AG04449 (cell line): ENCODE measurements at places on chromosomes 2 and 18.

GRCh38 chr2:120669121-120669952 lies 66.3 kb upstream of the GLI2 start:
- DNase-seq = no peak

- DNase-seq = no peak
These were observed 139.9 kb upstream of the CXCR4 start for GRCh38 chr2:136257893-136258292.

DNA sequence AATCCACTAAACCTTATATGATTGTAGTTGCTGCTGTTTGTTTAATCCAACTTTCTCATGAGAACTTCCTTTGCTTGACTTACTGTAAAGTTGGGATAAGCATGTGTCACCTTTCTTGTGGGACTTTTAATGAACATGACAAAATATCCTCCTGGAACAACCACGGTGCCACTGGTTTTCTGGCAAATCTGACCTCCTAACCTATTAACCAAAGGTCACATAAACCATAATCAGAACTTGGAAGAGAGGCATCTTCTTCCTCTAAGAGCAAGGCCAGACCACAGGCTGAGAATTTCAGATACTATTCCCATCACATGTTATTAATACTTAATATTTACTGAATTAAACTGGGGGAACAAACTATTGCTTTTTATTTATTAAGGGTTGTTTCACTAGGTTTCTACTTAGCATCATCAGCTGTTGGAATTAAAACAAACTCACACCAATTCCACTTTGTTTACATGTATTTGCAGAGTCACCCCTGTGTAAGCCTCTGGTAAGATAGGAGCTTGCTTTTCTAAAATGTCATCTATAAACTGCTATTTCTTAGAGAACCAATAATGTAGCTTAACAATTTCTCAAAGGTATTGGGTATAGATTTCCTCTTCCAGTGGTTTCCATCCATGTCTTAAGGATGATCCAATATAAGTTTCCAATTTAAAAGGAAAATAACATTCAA lies 2.2 kb downstream of the SLC40A1 start:
- DNase-seq = no peak

DNA sequence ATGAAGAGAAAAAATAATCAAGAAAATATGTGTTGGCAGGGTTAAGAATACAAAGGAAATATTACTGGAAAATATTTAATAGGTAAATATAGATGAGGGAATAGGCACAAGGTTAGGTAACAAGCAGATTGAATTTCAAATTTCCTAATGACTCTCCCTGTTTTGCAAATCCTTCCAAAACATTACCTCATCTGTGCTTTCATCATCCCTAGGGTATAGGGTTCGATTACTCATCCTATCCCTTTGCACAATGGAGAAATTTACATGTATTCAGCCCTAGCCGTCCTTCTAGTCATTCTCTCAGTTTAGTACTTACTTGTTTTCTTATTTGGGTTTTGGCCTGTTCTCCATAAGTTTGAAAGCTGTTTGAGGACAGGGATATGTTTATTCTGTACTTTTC lies 864.6 kb upstream of the FSHR start:
- no peak for DNase-seq

DNA sequence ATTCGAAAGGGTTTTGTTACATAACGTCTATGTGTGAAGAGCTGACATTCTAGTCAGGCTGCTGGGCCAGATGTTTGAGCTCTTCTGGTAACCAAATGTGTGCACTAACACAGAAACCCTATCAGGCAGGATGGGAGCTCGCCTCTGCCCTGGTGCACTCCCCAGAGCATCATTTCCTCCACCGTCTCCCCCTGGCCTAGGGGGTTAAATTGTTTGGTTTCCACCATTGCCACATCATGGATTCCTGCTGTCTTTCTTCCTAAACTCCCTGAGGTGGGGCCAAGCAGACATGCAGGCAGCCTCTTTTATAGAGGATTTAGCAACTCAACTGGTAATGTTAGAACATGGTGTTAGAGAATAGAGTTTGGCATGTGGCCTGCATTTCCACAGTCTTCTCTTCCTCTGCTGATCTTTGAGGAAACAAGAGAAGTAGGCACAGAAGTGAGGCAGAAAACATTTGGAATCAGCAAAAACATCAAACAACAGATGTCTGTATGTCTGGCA lies 87.3 kb downstream of the ANTXR1 start:
- no peak for DNase-seq

- DNase-seq = no peak
These were observed 2797.2 kb upstream of the TEKT4 start for GRCh38 chr2:92073815-92074548.

GRCh38 chr2:136638193-136638592 lies 127.2 kb upstream of the THSD7B start:
- DNase-seq = no peak

GRCh38 chr2:164785457-164785856 lies 56.2 kb downstream of the COBLL1 start:
- DNase-seq = peak; percentile 51

- DNase-seq = no peak
These were observed 2.6 kb downstream of the NAPG start for GRCh38 chr18:10528439-10528838.

- DNase-seq = no peak
These were observed 723.7 kb downstream of the DCDC2C start for GRCh38 chr2:4427083-4427482.

DNA sequence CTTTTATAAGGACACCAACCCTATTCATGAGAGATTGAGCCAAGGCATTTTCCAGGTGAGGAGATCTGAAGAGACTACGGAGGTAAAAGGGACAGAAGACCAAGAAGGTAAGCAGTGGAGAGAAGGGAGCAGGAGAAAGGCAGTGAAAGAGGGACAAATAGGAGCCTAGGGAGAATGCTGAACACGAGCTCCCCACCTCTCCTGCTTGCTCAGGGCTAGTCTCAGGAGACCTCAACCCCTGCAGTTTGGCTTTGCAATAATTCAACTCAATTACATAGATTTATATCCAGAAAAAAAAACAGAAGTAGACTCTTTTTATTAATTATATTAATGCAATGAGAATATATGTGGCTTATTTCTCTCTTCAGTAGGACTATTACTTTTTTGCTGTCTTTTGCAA lies 91.0 kb upstream of the DDX18 start:
- DNase-seq = no peak

DNA sequence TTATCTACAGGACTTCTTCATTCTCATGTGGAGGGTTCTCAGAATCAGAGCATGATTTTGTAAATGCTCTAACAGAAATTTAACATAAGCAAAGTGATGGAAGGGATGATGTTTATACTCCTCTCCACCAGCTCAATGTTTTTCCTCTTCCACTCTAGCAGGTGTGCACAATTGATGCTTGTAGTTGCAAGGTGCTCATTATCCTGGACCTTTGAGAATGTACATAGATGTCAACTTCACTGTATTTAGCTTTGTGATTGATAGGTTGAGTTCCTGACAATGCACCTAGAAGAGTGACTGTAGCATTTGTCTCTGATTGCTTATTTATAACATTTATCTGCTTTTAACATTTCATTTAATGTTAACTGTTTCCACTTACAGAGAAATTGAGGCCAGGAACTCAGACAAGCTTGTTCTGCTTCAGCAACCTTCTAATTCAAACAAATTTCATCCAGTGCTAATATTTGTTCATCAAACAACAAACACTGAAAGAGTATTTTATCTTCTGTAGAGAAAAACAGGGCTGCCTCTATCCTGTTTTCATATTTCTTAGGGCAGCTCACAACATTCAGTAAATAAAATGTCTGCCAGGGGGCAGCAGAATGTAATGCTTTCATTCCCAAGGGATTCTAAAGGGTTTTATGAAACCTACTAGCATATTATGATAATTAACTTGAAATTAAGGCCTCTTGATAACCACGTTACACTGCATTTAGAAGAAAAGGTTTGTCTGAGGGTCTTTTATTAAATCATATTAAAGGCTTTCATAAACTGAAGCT lies 127.9 kb upstream of the NOL4 start:
- no peak for DNase-seq

GRCh38 chr2:223772363-223772762 lies 65.0 kb downstream of the AP1S3 start:
- DNase-seq = no peak

GRCh38 chr18:8140841-8141501 lies 468.3 kb upstream of the RAB12 start:
- DNase-seq = no peak

- DNase-seq = no peak
These were observed 76.0 kb downstream of the HS1BP3 start for GRCh38 chr2:20574930-20575329.

DNA sequence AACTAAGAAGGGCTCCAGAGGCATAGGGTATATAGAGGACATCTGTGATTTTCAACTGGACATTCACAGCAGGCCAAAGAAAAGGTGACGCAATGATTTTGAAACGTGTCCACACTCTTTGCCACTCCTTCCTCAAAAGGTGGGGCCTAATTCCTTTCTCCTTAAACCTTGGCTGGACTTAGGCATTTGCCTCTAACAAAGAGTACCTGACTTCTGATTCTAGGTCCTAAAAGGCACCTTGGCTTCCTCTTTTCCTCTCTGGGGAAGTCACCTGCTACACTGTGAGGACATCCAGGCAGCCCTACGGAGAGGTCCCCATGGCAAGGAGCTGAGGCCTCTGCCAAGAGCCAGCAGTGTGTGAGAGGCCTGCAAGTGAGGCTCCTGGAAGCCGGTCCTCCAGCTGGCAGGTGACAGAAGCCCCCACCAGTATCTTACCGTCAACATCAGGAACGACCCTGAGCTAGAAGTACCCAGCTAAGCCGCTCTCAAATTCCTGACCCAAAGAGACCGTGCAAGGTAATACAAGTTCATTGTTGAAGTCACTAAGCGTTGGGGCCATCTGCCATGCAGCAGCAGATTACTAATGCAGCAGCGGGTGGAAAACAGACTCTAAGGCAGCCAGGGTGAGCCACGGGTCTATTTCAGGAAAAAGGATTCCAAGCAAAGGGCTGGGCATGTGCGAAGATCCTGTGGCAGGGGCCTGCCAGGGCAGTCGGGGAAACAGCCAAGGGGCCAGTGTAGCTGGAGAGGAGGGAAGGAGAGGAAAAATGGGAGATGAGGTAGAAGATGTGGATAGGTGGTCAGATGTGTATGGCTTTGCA lies 7.4 kb upstream of the HES6 start:
- no peak for DNase-seq

- no peak for DNase-seq
These were observed 95.1 kb downstream of the SPTBN1 start for GRCh38 chr2:54551123-54551756.

- DNase-seq = no peak
These were observed at the start of gene FIGLA for GRCh38 chr2:70790136-70790828. FIGLA (minus strand) TSS chr2:70790643; CDS start chr2:70790638, 5 bp downstream.

DNA sequence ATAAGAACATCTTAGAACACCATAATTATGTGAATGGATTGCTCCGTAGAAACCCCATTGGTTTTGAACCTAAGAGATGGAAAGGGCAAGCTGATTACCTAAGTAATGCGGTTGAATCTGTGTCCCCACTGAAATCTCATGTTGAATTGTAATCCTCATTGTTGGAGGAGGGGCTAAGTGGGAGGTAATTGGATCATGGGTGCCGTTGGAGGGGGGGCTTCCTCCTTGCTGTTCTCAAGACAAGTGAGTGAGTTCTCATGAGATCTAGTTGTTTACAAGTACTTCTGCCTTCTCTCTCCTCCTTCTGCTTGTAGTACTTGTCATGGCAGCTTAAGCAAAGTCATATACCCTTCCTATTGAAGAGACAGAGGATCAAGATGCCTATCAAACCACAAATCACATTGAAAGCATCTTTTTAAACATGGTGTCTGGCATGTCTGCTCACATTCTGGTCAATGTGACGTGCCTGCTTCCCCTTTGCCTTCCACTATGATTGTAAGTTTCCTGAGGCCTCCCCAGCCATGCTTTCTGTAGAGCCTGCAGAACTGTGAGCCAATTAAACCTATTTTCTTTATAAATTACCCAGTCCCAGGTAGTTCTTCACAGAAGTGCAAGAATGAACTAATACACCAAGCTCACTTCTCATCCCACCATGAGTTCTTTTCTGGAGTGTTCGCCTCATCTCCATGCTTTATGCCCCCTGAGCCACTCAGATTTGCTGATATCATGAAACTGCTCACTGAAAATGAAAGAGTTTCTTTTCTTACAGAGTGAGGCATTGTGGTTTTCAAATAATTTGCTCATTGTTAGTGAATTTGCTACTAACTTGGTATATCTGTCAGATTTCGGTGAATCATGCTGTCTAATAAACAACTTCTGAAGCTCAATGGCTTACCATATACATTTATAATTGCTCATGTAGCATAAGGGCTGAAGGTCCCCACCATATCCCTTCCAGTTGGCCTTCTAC lies 23.6 kb downstream of the KCNE4 start:
- no peak for DNase-seq

- DNase-seq = no peak
These were observed 440.2 kb upstream of the ST6GAL2 start for GRCh38 chr2:107325981-107326786.

- DNase-seq = no peak
These were observed 28.3 kb upstream of the CCL20 start for GRCh38 chr2:227785293-227785692.
